ENCODE measurements at places on chromosomes 3 and 15. TPM values are rescaled to one million over a fixed set of nuclear protein-coding genes. Genes with fewer than 3 reads are reported as not detected.

The SST gene
- total RNA-seq = not detected

The INAFM2 gene
- 22.3 TPM for total RNA-seq

The POC1A gene
- total RNA-seq = 3.2 TPM

The IQGAP1 gene
- total RNA-seq = 44.1 TPM

The SPTSSB gene
- total RNA-seq = not detected

DNA sequence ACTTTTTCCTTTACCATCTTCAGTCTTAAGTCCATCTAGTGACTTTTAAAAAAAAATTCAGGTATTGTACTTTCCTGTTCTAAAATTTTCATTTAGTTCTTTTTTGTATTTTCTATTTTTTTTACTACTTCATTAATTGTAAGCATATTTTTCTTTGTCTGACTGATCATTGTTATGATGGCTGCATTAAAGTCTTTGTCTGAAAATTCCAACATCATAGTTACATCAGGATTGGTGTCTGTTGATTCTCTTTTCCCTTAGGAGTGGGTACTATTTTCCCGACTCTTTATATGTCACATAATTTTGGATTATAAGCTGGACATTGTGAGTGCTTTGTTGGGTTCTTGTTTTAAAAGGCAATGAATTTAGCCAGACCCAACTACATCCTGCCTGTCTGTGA, 34.9 kb upstream of the POLR2M start:
- H3K36me3 ChIP-seq = no peaks in the 10 kb centered on the region
- no peak overlapping the region for H3K27ac ChIP-seq
- H3K4me3 ChIP-seq = no peak overlapping the region
- H3K27me3 ChIP-seq = no peaks in the 10 kb centered on the region

- no peaks in the 10 kb centered on the region for H3K27me3 ChIP-seq
- peak overlapping the region; percentile 94 for H3K27ac ChIP-seq
- peaks cover 57% of the 10 kb centered on the region for H3K4me1 ChIP-seq
- no peak overlapping the region for H3K4me3 ChIP-seq
- DNase-seq = no peak
- no peaks in the 10 kb centered on the region for H3K36me3 ChIP-seq
Observed at GRCh38 chr3:10437272-10437994, 68.0 kb downstream of the ATP2B2 start.

DNA sequence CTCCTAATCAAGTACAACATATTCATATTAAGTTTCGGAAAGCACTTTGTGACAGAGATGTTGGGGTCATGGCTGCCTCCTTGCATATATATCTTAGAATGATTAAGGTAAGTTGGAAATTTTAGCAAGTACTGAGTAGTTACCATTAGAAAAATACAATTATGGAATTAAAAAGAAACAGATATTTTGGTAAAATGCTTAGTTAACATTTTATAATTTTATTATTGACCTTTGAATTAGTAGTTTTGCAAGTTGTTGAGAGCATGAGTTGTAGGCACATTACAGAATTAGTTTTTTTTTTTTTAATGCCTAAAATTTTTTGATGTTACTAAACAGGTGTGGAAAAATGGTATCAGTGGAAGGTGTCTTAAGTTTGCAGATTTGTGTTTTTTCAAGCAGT, 20.6 kb downstream of the AP4E1 start:
- DNase-seq = no peak
- H3K27ac ChIP-seq = no peak overlapping the region
- peaks cover 5% of the 10 kb centered on the region for H3K36me3 ChIP-seq

DNA sequence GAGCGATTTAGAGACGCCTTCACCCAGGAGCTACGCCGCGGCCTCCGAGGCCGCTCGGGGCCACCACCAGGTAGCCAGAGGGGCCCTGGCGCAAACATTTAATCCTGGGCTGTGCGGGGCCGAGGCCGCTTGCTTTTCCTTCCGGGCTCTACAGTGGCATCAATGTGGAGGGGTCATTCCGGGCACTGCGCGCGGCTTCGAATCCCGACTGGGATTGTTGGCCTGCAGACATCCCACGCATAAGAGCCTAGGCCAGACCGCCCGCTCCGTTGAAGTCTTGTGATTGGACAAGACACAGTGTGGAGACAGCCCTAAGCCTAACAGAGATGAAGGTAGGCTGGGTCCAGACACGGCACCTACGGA, 568 bp upstream of the NCBP2 start:
- no peaks in the 10 kb centered on the region for H3K27me3 ChIP-seq
- DNase-seq = no peak
- peak overlapping the region; percentile 96 for H3K27ac ChIP-seq
- peak overlapping the region; percentile 95 for H3K4me3 ChIP-seq

DNA sequence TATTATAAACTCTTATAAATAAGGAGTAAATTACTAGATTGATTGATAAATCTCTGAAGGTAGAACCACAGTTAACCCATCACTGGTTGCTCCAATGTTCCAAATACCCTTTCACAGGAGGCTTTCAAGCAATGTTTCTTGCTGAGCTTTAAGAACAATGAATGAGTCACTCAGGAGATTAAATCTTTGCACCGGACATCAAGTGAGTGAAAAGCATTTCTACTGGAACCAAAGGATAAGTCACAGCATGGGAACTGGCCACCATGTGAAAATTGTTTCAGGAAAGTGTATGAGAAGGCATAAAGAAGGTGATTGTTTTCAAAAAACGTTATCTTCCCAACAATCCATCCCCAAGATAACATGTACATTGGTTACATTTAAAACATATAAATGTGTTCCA, 90.6 kb downstream of the CNTN3 start:
- no peak for DNase-seq
- H3K36me3 ChIP-seq = no peaks in the 10 kb centered on the region
- no peak overlapping the region for H3K27ac ChIP-seq
- H3K4me3 ChIP-seq = no peak overlapping the region

GRCh38 chr15:64883100-64883581, 28.6 kb upstream of the ANKDD1A start:
- no peaks in the 10 kb centered on the region for H3K27me3 ChIP-seq
- H3K27ac ChIP-seq = peak overlapping the region; percentile 46
- H3K36me3 ChIP-seq = no peaks in the 10 kb centered on the region
- H3K4me3 ChIP-seq = no peak overlapping the region
- no peak for DNase-seq

- peaks cover 19% of the 10 kb centered on the region for H3K36me3 ChIP-seq
- H3K27me3 ChIP-seq = no peaks in the 10 kb centered on the region
- peak overlapping the region; percentile 41 for H3K4me3 ChIP-seq
- peak overlapping the region; percentile 90 for H3K27ac ChIP-seq
- H3K4me1 ChIP-seq = peaks cover 57% of the 10 kb centered on the region
Observed at GRCh38 chr15:93029836-93030429, 59.1 kb downstream of the RGMA start.

- H3K27me3 ChIP-seq = no peaks in the 10 kb centered on the region
- H3K36me3 ChIP-seq = no peaks in the 10 kb centered on the region
- no peaks in the 10 kb centered on the region for H3K4me1 ChIP-seq
- H3K27ac ChIP-seq = no peak overlapping the region
- no peak overlapping the region for H3K4me3 ChIP-seq
- no peak for DNase-seq
Observed at GRCh38 chr3:106176734-106177133, 307.9 kb upstream of the CBLB start.

DNA sequence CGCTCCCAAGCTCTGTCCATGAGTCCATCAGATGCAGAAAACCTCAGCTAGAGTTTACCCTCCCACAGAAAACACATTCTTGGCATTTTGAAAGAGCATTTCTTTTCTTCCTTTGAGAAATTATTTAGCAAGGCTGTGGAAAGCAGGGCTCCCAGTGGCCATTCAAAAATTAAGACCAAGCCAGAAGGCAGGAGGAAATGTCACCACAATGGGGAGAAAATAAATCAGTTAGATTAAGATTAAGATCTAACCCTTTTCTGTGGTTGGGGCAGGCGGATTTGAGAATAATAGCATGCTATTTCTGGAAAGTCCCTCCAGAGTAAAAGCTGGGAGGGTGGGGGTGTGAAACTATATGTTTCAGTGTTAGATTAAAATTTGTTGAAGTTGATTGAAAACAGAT, 20.2 kb downstream of the LRIG1 start:
- H3K27me3 ChIP-seq = no peaks in the 10 kb centered on the region
- no peak for DNase-seq
- peak overlapping the region; percentile 90 for H3K27ac ChIP-seq
- peaks cover 99% of the 10 kb centered on the region for H3K4me1 ChIP-seq
- no peaks in the 10 kb centered on the region for H3K36me3 ChIP-seq
- H3K4me3 ChIP-seq = no peak overlapping the region

DNA sequence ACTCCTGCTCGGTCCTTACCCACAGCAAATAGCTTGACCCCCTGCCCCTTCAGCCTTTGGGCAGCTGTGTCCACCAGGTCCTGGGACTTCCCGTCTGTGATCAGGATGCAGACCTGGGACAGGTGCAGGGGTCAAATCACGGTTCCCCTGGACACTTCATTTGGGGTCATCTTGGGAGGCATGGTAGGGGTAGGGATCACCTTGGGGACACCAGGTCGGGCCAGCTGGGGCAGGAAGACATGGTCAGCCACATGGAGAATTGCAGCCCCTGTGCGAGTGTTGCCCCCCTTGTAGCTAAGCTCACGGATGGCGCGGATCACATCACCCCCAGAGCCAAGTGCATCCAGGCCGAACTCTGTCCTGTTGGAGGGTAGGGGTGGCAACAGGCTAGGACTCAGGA, 1.8 kb downstream of the COL7A1 start:
- no peak overlapping the region for H3K4me3 ChIP-seq
- no peaks in the 10 kb centered on the region for H3K36me3 ChIP-seq
- no peak for DNase-seq
- H3K4me1 ChIP-seq = peaks cover 39% of the 10 kb centered on the region
- H3K27ac ChIP-seq = no peak overlapping the region

GRCh38 chr3:61452535-61453090, 108.8 kb upstream of the PTPRG start:
- no peaks in the 10 kb centered on the region for H3K36me3 ChIP-seq
- H3K27me3 ChIP-seq = no peaks in the 10 kb centered on the region
- peaks cover 8% of the 10 kb centered on the region for H3K4me1 ChIP-seq
- H3K4me3 ChIP-seq = no peak overlapping the region
- no peak for DNase-seq

GRCh38 chr15:44426975-44427755, at the start of gene CTDSPL2:
CTDSPL2 (plus strand) TSS chr15:44427629; CDS start chr15:44459015, 31,386 bp downstream.
- peak within 1 kb of the TSS; percentile 91 for H3K27ac ChIP-seq
- H3K4me1 ChIP-seq = peaks cover 18% of the 10 kb centered on the region
- H3K27me3 ChIP-seq = no peaks in the 10 kb centered on the region
- DNase-seq = peak; percentile 99
- H3K36me3 ChIP-seq = no peaks in the 10 kb centered on the region

GRCh38 chr3:72242326-72242725, 457.4 kb upstream of the PROK2 start:
- H3K4me3 ChIP-seq = no peak overlapping the region
- no peaks in the 10 kb centered on the region for H3K36me3 ChIP-seq
- H3K27me3 ChIP-seq = no peaks in the 10 kb centered on the region
- peaks cover 14% of the 10 kb centered on the region for H3K4me1 ChIP-seq
- DNase-seq = no peak

DNA sequence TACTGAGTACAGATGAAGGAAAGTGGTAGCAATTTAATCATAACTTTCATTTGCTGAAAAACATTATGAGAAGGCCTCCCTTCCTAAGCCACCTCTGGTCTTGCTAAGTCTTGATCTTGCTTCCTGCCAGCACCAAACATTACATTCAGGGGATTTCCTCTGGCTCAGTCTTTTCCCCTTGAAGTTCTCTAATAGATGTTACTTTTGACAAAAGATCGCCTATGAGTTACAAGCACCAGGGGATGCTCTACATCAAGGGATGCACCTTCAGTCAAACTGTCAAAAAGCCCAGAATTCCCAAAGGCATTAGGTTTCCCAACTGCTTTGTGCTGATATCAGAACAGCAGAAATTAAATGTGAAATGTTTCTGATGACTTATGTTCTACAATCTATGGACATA, 47.3 kb downstream of the AQP9 start:
- DNase-seq = no peak
- no peaks in the 10 kb centered on the region for H3K36me3 ChIP-seq
- no peak overlapping the region for H3K27ac ChIP-seq
- H3K27me3 ChIP-seq = peaks cover 14% of the 10 kb centered on the region

GRCh38 chr15:68022061-68022460, 32.1 kb upstream of the PIAS1 start:
- H3K27me3 ChIP-seq = no peaks in the 10 kb centered on the region
- no peak overlapping the region for H3K4me3 ChIP-seq
- no peaks in the 10 kb centered on the region for H3K4me1 ChIP-seq
- peak; percentile 58 for DNase-seq

DNA sequence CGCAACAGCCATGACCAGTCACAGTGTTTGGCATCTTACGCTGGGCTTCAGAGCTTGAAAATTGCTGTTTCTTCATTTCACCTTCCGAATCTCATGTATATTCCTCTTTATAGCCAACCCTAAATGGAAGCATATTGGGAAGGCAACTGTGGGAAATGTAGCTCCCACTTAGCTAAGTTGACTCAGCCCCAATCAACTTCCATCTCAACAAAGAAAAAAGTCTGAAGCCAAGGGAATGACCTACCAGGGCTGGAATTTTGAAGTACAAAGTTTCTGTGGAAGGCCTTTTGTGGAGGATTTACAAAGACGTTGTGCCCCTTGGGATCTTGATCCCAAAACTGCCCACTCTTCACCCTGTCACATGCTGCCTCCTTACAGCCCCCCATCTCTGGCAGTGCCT, 85.2 kb upstream of the OXTR start:
- H3K27ac ChIP-seq = no peak overlapping the region
- no peaks in the 10 kb centered on the region for H3K27me3 ChIP-seq
- no peaks in the 10 kb centered on the region for H3K36me3 ChIP-seq
- DNase-seq = no peak

DNA sequence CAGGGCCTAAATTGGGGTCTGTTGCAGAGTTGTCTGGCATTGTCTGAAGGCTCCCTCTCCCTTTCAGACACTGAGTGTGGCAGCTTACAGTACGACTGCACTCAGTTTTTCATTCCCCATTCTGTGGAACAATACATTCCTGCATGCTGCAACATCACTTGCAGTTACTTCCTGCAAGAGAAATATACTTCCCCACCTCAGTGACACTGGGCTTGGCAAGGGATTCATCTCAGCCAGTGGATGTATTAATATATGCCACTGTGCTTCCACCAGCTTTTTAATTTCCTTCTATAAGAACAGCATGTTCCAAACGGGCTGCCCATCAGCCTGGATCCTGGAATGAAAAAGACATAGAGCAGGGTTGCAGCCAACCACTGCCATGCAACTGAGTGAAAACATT, 23.1 kb downstream of the B3GALNT1 start:
- H3K27me3 ChIP-seq = no peaks in the 10 kb centered on the region
- DNase-seq = no peak
- no peak overlapping the region for H3K27ac ChIP-seq
- no peaks in the 10 kb centered on the region for H3K36me3 ChIP-seq
- no peak overlapping the region for H3K4me3 ChIP-seq

Measured in psoas muscle (tissue), 8 donors.